RWPE1 (cell line): ENCODE measurements at places on chromosomes 3 and 15.
A peak's percentile ranks its signal among the peaks of the same experiment; 100 is the strongest.

GRCh38 chr15:51750792-51751696, at the start of gene TMOD2:
Gene TMOD2 (plus strand): TSS chr15:51751597. CDS start chr15:51766442, 14,845 bp downstream.
- peak; percentile 57 for DNase-seq

DNA sequence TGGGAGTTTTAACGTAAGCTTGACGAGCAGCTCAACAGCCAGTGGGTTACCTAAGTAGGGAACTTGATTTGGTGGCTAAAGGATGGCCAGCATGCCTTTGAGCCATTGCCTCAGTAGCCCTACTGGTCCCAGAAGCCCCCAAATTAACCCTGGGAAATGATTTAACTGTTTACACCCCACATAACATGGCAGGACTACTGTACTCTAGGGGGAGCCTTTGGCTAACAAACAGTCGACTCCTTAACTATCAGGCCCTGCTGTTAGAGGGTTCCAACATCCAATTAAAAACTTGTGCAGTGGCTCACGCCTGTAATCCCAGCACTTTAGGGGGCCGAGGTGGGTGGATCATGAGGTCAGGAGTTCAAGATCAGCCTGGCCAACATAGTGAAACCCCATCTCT, 9.4 kb upstream of the SMCO1 start:
- no peak for DNase-seq

DNA sequence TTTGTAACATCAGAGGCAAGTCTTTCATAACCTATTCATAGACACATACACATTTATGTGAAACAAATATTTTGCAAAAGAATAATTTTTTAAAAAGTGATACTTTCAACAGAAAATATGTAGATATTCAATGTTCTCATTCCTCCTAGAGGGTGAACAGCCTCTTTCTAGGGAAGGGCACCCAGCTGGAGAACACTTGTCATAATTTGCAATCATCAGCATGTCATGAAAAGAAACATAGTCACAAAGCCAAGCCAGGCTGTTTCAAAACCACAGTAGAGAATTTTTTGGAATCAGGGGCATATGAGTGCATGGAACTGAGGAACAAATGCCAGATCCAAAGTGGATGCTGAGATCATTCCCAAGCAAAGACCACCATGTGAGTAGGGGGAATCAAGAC, 406.9 kb upstream of the ADAMTS9 start:
- no peak for DNase-seq

- DNase-seq, result no peak
Observed at GRCh38 chr15:51355096-51355495, 13.6 kb downstream of the GLDN start.

GRCh38 chr3:100209948-100210771, 50.6 kb upstream of the TBC1D23 start:
- DNase-seq, result no peak

DNA sequence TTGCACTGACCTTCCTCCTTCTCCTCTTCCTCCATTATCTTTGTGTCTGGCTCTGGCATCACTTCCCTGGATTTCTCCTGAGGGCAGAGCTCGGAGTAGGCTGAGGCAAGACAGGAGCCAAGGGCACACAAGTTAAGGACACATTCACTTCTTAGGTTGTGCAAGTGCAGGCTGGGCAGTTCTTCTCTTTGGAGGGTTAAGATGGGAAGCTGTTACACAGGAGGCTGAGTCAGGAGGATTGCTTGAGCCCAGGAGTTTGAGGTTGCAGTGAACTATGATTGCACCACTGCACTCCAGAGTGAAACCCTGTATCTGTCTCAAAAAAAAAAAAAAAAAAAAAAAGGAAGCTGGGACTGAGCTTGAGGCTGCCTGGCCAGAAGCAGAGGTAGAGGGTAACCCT, 176.2 kb upstream of the ANKRD28 start:
- no peak for DNase-seq

DNA sequence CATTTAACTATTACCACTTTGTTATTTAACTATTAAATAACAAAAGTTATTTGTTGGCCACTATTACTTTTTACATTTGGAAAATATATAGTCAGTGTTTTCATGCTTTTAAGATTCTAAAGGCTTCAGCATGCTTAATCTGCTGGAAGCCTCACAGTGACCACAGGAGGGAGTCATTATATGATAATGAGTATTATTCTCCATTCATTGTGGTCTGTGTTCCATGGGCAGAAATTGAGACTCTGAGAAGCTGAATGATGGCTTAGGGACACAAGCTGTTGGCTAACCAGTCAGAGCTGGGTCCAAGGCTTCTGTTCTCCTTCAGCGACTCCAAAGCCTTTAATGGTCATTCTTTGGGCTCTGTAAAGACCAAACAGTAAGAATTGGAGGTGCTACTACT, 64.7 kb downstream of the BFSP2 start:
- peak; percentile 41 for DNase-seq

DNA sequence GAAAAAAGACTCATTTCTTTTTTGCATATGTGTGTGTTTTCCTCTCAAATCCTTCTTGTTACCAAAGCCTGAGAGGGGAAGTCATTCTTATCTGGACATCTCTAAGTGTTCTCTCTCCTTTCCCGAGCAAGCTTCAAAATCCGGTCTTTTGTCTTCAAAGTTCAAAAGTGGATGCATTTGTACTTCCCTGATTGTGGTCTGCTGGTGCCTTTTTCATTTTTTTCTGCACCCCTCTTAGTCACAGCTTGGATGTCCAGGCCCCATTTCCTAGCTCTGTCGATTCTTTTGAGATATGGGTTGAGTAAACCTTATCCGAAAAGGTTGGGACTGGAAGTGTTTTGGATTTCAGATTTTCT, 34.8 kb downstream of the EHD4 start:
- DNase-seq, result no peak

GRCh38 chr15:32670623-32671022, 29.1 kb downstream of the SCG5 start:
- DNase-seq, result no peak

- DNase-seq, result no peak
Observed at GRCh38 chr3:8539419-8539818, 37.8 kb downstream of the LMCD1 start.

DNA sequence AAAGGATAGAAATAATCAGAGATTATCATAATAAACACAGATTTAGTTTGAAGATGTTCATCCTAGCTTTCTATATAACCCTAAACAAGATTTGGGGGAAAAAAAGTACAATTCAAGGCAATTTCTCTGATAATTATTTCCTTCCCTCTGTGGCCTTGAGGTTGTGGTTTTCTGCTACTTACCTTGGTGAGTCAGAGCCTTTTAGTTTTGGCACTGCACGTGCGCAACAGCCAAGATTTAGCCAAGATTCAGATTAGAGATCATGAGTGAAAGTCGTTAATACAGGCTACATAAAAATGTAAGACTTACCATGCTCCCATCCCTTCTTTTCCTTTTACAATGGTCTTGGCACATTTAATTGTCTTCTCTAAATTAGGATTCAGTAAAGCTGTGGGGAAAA, 6.7 kb downstream of the LYZL4 start:
- DNase-seq, result peak; percentile 19

DNA sequence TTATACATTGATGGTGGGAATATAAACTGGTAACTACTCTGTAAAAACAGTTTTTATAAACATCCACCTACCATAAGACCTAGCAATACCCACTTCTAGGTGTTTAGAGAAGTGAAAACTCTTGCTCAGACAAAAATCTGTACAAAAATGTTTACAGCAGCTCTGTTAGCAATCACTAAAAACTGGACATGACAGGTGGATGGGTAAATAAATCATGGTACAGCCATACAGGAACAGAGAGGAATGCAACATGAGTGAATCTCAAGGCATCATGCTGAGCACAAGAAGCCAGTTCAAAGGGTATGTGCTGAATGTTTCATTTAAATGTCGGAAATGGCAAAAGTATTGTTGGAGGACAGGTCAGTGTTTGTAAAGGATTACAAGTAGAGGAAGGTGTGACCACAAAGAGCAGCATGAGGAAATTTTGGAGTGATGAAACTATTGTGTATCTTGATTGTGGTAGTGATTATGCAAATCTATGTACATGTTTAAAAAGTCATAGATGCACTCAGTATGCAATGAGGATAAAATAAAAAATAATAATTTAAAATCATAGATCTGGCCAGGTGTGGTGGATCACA, 2.8 kb upstream of the RNU5A-1 start:
- no peak for DNase-seq

DNA sequence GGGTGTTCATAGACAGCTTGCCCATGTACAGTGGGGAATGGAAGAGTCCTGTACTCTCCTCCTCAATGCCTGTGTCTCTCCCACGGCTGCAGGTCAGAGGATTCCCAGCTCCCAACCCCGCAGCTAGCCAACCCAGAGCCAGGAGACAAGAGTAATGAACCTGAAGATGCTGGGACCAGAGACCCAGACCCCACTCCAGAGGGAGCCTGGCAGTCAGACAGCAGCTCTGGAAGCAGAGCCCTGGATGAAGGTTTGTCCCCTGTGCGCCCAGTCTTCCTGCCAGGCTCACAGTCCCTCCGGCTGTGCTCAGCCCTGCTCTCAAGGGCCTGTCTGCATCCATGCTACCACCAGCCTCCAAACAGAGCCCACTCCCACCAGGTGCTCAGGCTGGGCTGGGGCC, 29.5 kb downstream of the EFCC1 start:
- DNase-seq, result no peak

DNA sequence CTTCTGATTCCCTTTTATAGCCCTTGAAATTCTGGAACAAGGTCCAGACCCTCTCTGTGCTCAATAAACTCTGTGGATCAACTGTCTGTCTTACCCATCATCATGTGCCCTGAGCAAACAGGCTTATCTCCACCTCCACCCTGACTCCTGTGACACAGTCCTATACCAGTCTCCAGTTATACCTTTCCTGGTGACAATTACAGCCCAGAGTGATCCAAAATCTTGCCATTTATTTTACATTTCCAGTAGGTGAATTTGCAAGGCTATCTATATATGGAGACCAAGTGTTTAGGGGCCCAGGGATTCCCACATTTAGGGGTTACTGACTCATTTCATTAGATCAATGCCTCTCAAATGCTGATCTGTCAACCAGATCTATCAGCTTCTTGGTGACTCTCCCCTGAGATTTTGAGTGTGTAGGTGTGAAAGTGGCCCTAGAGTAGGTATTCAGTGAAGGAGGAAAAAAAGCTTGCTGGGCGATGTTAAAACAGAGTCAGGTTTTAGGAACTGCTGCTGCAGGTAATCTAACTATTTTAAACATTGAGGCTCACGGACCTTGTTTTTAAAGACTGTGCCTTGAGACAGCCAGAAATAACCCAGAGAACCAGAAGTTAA, 229.6 kb upstream of the WNT5A start:
- DNase-seq, result no peak

DNA sequence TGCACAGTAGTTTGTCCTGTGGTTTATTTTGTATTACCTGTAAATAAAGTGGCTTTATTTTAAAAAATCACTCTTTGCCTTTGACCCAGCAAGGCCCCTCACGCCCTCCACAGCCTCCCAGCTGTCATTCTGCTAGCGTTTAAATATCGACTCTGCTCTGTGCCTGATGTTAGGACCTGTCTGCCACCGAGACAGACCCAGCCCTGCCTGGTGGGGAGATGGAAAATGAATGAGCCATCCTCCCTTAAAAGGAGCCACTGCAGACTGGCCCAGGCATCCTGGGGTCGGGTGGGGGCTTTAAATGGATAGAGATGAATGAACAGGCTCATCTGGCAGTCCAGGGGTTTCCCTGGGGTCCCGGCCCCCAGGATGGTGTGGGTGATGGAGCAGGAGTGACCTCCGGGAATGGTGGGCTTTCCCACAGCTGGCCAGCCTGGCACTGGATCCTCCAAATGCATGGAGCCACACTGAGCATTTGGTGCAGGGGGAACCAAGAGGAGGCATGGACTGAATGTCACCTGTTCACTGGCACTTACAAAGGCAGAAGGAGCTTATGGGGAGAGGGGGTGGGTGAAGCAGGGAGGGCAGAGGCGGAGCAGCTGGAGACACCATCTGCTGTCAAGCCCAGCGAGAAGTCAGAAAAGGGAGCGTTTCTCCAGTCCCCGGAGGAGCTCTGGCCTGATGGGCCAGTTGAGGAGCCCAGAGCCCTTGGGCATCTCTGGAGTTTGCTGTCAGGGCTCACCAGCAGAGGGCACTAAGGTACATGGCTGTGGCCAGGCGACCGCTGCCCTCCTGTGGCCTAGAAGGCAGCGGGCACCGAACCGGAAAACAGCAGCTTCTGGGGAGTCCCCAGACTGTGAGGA, 11.9 kb downstream of the GRM2 start:
- peak; percentile 28 for DNase-seq

DNA sequence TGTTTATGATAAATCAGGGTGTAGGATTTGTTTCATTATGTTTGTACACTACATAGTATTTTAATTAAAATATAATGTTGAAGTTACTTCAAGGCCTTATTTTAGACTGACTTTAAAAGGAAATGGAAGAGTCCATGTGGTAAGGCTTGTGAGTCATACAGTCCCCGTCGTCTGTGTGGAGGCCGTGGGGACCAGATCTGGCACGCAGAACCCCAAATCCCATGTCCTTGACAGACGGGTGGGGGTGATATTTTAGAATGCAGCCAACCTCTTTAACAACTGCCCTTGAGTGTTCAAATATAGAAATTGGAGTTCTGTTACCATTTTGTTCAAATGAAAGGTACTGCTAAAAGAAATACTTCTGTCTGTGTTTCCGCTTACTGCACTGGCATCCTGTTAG, 35.8 kb downstream of the ABHD17C start:
- DNase-seq, result no peak

GRCh38 chr3:177382944-177383343, 185.7 kb upstream of the TBL1XR1 start:
- DNase-seq, result no peak

DNA sequence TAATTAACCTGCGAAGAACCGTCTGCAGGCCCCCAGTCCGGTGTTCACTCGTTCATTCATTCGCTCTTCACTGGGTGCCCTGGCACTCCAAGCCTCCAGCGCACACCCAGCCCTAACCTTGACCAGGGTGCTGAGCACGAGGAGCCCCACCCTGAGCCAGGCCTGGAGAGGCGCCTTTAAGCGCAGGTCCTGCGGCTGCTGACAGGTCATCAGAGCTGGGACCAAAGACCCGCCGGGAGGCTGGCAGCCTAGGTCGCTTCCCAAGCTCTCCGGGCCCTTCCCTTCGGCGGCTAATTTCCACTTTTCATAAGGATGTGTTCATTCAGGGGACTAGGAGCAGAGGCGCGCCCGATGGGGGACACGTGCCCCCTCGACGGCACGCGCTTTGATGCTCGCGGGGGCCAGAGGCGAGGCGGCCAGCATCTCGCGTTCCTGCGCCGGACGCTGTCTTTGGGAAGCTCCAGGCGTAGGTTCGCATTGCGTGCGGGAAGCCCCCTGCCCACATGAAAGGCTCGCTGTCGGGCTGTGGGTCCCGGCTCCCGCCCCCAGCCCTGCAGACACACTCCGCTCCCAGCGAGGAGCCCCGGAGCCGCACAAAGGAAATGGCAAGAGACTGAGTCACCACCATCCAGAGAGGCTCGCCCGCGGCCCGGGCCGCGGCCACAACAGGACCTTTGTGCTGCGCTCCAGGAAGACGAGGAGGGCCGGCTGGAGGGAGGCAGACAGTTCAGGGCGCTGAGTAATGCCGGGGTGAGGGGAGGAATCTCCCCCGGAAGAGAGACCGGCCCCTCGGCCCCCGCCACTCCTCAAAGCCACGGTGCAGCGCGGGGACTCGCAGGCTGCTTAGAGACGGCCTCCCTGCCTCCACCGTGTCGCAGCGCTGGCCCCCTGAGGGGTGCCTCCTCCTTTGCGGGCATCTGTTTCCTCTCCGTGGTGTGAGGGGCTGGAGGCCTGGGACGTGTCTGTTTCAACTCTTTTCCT, 266.4 kb upstream of the HES1 start:
- peak; percentile 86 for DNase-seq
